Dermis microvascular lymphatic vessel endothelial cell (primary cell): ENCODE measurements at places on chromosomes 1 and 21. TPM values are rescaled to one million over a fixed set of nuclear protein-coding genes. Genes with fewer than 3 reads are reported as not detected.

GRCh38 chr1:56617141-56617540 is 28.0 kb upstream of the PRKAA2 start:
- DNase-seq, result no peak

CFHR3 gene
- under 0.01 TPM in 1 of 2 replicates, not detected in the other for total RNA-seq

CELF3 gene
- total RNA-seq, result not detected in 2 replicates

GRCh38 chr1:21457654-21458053 is 17.7 kb downstream of the NBPF3 start:
- no peak for DNase-seq

AADACL4 gene
- total RNA-seq, result not detected in 2 replicates

- no peak for DNase-seq
Measured at GRCh38 chr21:23960769-23961168, 1646.5 kb downstream of the MRPL39 start.

B3GALT2 gene
- total RNA-seq, result 1.5 and 3.7 TPM in 2 replicates

GRCh38 chr1:208133355-208133754 is 110.8 kb downstream of the PLXNA2 start:
- no peak for DNase-seq

- DNase-seq, result no peak
Measured at GRCh38 chr1:172423336-172423735, 2.9 kb downstream of the C1orf105 start.

- no peak for DNase-seq
Measured at GRCh38 chr1:14120895-14121294, 420.9 kb downstream of the PRDM2 start.

VWA5B1 gene
- not detected in 2 replicates for total RNA-seq

GRCh38 chr1:21497466-21498061 is 11.7 kb upstream of the ALPL start:
- no peak for DNase-seq

GRCh38 chr1:61152066-61152465 is 69.7 kb downstream of the NFIA start:
- DNase-seq, result no peak

- DNase-seq, result no peak
Measured at GRCh38 chr1:56320464-56321149, 258.8 kb downstream of the PLPP3 start.

PDE4B gene
- total RNA-seq, result 76.5 and 173 TPM in 2 replicates

DNA sequence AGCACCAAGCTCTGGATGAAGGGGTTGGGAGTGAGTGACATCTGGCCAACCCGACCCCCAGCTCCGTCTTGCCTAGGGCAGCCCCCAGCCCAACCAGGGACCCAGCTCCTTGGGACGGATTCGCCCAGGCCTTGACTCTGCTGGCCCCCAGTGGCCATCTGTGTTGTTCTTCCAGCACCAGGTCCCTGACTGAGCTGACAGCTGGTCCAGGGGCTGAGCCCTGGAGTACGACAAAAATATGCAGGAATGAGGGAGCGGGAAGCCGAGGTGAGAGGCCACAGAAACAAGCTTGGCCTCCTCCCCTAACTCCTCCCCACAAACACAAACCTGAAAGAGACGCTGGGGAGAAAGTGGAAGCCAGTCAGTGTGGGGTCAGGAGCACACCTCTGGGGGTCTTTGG is 55.0 kb upstream of the PAX7 start:
- no peak for DNase-seq

TRPM2 gene
- total RNA-seq, result 0.25 and 0.39 TPM in 2 replicates

- DNase-seq, result no peak
Measured at GRCh38 chr1:228373681-228374571, 32.7 kb downstream of the TRIM11 start.

DNA sequence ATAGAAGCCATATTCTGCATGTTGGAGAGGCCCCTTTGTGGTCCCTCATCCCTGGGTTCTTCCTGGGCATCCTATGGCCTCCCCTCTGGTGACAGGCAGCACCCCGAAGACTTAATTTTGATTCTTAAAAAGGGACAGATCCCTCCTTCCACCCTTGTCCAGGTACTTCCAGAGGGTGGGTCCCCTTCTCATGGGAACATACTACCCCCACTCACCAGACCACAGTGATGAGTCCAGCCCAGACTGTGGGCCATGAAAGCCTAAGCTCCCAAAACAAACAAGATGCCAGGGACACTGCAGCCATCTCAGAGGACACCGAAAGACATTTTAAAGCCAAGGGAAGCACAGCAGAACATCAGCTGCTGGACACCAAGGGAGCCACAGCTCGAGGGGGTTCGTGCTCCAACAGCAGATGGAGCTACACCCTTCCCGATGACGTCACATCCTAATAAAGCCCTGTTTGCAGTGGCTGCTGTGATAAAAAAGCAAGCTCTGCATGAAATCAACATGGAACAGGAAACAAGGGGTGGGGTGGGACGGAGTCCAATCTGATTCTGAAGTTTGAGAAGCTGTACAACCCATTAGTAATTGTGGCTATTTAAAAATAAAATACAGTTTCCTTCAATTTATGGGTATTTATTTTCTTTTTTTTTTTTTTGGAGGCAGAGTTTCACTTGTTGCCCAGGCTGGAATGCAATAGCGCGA is 32.4 kb downstream of the GNB1 start:
- DNase-seq, result peak; percentile 97
